Activated T-cell treated with anti-CD3 and anti-CD28 coated beads for 48 hours (primary cell): ENCODE measurements at places on chromosomes 6 and 20.

DNA sequence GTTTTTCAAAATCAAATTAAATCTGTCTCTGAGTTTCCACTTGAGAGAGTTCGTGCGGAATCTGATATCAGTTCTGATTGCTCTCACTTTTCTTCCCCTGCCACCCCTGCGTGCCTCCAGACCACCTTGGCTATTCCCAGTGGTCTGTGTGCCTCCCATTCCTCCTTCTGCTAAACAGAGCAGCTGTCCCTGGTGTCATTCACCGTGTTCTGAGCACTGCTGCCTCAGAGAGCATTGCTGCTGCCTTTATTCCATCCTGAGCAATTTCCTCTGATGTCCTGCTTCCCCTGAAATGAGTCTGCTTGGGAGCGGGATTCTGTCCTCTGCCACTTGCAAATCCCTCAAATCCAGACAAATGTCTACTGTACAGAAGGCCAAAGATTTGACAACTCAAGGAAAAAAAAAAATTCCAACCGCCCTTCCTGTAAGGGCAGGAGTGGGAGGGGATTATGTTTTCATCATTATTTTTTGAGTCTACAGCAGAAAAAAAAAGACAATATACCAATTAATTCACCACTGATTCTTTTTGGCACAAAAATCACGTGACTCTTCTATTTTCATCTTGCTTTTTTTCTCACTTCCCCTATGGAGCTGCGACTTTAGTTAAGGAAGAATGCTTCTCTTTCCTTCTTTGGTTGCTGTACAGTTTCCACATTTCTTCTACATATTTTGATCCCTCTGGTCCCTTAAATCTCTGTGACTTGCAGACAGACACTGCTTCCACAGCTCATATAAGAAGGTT is 833.0 kb downstream of the EPHA7 start:
- no peak for DNase-seq

DNA sequence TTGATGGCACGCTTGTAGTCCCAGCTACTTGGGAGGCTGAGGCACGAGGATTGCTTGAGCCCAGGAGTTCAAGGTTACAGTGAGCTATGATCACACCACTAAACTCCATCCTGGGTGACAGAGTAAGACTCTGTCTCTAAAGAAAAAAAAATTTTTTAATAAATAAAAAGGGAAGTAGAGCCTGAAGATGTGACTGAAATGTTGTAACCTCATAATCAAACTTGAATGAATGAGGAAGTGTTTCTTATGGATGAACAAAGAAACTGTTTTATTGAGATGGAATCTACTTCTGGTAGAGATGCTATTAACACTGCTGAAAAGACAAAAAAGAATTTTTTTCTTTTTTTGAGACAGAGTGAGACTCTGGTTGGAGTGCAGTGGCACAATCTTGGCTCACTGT is 6.7 kb downstream of the MAK start:
- no peak for DNase-seq

- no peak for DNase-seq
These were observed 136.9 kb downstream of the PREX1 start for GRCh38 chr20:48690888-48691287.

DNA sequence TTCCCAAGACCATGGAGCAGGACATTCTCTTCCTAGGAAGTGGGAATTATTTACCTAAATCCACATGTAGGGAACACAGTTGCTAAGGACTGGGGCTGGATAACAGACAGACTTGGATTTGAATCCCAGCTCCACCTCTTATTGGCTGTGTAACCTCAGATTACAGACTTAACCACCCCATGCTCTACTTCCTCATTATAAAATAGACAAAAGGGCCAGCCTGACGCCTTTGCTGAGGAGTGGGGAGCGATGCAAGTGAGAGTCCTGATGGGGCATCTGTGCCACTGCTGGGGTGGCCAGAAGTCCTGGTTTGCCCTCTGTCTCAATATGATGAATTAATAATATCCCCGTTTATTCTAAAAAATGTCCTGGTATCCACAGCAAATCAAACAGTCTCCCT is 46.8 kb downstream of the SPATA2 start:
- no peak for DNase-seq

- DNase-seq, result peak; percentile 62
These were observed 1.8 kb upstream of the SAMD5 start for GRCh38 chr6:147506704-147507114.

- DNase-seq, result no peak
These were observed 155.4 kb downstream of the FNDC1 start for GRCh38 chr6:159324596-159324995.

- no peak for DNase-seq
These were observed 92.0 kb downstream of the THBS2 start for GRCh38 chr6:169161572-169162167.

- DNase-seq, result peak; percentile 36
These were observed 14.5 kb downstream of the ADISSP start for GRCh38 chr20:3753098-3753497.

- peak; percentile 13 for DNase-seq
These were observed 3.9 kb upstream of the SIGLEC1 start for GRCh38 chr20:3716195-3716834.

GRCh38 chr6:61868507-61869080 is 417.4 kb downstream of the KHDRBS2 start:
- no peak for DNase-seq

- DNase-seq, result no peak
These were observed 39.9 kb upstream of the TTPAL start for GRCh38 chr20:44435630-44436335.

- no peak for DNase-seq
These were observed 370.1 kb downstream of the ADGRB3 start for GRCh38 chr6:69005199-69005598.

DNA sequence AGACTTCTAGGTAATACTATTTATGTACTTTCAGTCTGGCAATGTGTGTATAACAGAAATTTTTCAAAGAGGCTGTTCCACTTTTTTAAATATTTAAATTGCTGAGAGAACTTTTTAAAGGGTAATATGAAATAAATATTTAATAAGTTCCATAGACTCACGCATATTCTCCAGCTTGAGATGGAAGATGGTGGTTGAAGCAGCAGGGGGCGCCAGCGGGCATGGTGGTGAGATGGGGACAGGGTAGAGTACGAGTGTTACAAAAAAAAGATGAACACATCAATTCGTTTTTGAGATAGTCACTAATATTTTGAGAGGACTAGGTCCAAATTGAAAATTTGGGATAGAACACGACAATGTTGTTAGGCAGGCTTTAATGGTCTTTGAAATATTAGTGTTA is 68.4 kb downstream of the RSPO3 start:
- peak; percentile 65 for DNase-seq
